ENCODE measurements at places on chromosomes 2 and 18.

GRCh38 chr18:74217476-74218143, 69.3 kb downstream of the TIMM21 start:
- peak; percentile 69 for DNase-seq

DNA sequence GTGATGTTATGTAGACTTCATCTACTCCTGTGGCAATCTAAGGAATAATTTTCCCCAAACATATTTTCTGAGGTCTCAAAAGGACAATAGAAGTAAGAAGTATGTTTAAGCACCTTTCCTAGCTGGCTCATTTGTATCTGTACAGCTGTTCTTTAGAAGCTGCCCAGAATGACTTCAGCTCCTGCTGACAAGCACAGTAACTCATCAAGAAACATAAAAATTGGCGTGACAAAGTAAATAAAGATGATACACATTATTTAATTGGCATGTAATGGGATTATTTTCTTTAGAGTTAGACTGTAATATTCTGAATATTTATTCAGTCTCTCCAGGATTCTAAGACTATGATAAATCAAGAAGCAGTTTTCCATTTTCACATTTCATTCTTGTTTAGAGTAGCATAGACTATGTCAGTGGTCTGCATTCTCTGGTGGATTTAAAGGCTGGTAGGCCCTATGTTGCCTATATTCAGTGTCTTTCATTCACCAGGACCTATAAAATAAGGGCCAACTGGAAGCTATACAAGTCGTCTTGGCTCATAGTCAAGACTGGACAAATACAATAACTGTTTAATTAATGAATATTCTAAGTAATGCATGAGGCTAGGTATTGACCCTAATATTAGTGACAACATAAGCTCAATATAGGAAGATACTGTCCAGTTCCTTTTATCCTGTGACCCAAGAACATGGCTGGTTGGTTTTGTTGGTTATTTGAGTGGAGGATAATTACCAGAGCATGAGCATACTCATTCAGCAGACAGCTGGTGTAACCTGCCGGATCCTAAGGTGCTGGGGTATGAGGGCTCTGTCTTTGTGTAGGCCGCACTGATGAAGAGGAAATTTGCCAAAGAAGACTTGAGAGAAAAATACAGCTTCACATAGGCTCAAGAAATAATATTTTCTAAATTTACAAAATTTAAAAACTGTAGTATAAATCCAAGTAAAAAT, 107.0 kb downstream of the PDE1A start:
- DNase-seq = no peak

- DNase-seq = no peak
Observed at GRCh38 chr2:65790676-65790935, 358.2 kb upstream of the SPRED2 start.

GRCh38 chr2:185417111-185417510, 321.5 kb upstream of the FSIP2 start:
- no peak for DNase-seq

DNA sequence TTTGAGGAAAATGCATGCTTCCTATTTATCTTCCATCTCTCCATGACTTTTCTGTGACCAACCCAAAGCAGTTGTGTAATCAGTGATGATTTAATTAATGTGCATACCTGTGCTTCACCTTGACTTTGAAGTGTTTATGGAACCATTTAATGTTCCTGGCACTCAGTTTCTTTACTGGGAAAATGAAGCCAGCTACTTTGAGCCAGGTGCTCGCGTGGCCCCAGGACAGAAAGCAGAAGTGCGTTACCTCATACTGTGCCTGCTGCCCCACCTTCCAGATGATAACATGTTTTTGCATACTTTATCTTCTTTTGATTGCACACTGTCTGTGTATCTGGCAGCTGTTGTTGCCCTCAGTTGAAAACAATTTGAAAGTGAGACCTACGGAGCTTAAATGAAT, 61.3 kb downstream of the PMAIP1 start:
- no peak for DNase-seq

DNA sequence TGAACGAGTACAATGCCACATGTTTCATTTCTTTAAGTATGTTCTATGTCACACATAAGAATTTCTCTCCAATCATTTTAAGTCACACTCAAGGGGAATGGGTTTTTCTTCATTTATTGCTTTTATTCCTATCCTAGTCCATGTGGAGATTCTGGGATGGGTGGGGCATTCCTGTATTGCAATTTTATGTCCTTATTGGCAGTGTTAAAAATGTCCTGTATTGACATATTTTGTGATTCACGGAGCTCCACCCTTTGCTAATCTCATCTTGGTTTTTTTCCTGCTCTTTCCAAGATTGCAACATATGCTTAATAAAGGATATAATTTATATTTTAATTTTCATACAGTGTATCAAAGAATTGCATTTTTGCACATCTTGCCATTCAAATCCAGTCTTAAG, 3.4 kb upstream of the TNFAIP6 start:
- DNase-seq = no peak

DNA sequence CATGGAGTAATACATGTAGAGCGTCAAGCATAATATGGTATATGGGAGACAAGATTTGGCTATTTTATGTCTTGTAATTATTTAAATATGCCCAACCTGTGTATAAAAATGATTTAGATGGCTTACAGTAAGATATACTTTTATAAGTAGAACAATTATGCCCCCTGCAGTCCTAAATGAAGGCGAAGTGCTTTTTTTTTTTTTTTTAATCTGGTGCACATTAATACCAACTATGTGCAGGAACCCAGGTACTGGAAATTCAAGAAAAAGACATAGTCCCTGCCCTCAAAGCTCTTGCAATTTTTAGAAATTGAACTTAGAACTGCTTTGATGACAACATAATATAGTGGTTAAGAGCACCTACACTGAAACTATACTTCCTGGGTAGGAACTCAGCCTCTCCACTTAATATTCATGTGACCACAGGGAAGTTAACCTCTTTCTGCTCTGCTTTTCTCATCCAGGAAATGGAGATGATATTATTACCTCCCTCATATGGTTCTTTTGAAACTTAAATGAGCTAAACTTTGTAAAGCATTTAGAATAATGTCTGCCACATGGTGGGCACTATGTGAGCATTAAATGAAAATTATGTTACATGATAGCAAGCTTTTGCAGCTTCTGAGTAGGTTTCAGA, 38.1 kb downstream of the AFTPH start:
- DNase-seq = no peak

GRCh38 chr2:52343706-52344266, 1311.9 kb upstream of the NRXN1 start:
- no peak for DNase-seq

GRCh38 chr18:44130376-44130942, 550.2 kb upstream of the SETBP1 start:
- no peak for DNase-seq

- no peak for DNase-seq
Observed at GRCh38 chr2:57204364-57204763, 842.2 kb upstream of the VRK2 start.

DNA sequence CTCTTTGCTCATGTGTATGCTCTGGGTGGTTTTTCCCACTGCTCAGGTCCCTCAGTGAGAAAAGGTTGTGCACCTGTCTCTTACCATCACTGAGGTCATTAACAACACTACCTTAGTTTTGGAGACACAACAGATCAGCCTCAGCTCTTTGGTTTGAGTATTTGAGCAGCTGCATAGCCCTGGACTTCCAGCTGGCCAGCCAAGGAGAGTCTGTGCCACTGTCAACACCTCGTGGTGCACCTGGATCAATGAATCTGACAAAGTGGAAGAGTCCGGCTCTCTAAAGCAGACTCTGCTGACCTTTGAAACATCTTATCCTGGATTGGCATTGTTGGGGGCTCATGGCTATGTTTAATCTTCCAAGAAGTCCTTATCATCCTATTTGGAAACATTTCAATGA, 30.0 kb downstream of the SERPINB8 start:
- no peak for DNase-seq

- DNase-seq = no peak
Observed at GRCh38 chr2:35081001-35081621, 1274.5 kb upstream of the CRIM1 start.

- no peak for DNase-seq
Observed at GRCh38 chr2:34147780-34148179, 548.7 kb upstream of the FAM98A start.

GRCh38 chr2:43482961-43483360, 112.9 kb downstream of the THADA start:
- no peak for DNase-seq

GRCh38 chr18:11526675-11527074, 82.7 kb upstream of the SLC35G4 start:
- no peak for DNase-seq

- DNase-seq = no peak
Observed at GRCh38 chr2:124973396-124973795, 948.3 kb downstream of the CNTNAP5 start.

DNA sequence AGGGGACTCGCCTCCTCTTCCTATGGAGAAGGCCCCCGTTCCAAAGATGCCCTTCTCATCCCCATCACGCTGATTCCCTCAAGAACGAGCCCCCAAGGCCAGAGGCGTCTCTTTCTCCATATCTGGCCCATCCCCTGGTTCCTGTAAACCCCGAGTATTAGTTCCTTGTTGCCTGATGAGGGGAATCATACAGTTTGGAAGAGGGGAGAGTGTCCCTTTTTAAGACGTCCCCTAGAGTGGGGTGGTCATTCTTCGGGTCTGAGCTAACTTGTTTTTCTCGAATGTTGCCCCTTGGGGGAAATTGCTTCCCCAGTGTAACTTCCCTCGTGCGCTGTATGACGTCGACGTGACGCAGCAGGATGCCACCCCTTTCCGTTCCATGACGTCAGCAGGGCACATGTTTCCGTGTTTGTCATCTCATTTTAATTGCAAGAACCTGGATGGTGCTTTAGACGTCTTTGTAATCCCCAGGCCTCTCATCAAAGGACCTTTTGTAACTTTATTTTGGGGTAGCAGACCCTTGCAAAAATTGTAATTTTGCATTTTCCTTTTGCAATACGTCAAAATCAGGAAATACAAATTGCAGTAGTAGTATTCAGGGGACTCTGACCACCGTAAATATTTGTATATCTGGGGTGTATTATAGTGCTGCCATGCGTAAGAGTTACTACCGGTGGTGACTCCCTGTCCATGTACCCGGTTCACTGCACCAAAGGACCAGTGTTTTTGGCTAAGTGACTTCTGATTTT, 569 bp downstream of the BABAM2 start:
- DNase-seq = peak; percentile 56

DNA sequence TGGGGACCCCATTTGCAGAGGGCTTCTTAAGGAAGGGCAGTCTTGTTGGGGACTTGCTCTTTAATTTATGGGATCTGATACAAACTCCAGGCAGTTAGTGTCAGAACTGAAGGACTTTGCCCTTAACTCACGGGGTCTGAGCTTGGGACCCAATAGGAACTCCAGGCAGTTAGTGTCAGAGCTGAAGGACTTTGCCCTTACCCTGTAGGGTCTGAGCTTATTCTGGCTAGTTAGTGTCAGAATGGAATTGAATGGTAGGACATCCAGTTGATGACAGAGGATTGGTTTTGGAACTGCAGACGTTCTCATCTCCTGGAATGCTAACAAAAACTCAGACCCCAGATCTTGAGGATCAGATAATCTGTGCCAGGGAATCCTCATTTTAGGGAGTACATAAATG, 256.9 kb upstream of the COPS8 start:
- no peak for DNase-seq

DNA sequence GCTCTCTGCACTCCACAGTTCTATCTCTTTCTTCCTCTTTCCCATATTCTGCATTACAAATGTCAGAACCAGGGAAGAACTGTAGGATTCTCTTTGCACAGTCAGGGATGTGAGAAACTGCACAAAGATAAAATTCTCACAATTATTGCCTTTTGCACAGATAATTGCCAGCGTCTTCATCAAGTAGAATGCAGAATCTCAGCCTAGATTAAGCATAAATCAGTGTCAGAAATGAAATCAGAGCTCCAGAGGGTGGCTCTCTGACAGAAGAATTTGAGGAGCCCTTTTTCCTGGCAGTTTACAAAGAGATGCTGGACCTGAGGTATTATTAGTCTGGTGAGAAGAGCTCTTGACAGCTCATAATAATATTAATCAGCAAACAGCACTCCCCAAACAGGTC, 173.1 kb downstream of the PTH2R start:
- DNase-seq = no peak

DNA sequence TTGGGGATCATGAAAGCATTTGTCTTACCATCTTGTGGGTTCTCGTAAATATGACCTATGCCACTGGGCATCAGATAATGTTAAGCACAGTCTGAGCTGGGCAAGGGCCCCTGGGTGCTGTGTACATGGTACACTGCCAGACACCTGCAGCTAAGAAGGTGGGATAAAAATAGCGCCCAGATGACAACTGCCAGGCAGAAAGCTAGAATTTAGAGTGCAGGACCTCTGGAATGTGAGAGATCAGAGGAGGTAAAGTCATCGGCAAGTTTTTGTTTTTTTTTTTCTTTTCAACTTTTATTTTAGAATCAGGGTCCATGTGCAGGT, 53.8 kb upstream of the CYRIA start:
- DNase-seq = no peak

GRCh38 chr2:6812857-6813530, 52.7 kb downstream of the CMPK2 start:
- DNase-seq = no peak

DNA sequence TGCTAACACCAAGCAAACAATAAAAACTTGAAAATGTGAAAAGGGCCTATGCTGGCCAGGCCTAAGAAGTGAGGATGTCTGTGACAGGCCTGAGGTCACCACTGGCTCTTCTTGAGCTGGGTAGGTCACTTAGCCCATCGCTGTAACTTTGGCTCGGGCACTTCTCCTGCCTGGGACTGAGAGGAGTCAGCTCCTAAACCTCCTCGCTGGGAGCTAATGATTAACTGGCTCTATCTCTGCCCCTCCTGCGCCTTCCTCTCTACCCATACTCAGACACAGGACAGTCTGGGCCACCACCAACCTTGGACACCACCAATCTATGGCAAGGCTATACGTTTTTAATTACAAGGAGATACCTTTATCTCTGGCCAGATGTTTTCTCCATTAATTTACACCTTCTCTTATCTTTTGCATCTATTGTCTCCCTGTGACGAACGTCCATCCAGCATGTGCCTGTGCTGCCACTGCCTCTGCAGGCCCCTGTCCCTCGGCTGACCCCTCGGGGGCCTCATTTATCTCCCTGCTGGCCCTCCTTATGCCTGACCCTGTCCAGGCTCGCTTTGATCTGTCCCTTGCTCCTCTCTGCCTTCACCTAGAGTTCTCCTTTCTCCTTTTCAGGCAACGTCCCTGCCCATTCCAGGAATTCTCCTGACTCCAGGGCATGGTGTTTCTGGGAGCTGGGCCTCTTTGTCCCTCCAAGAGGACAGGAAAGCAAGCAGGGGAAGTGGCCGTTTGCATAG, 149.1 kb upstream of the GATA6 start:
- no peak for DNase-seq

- no peak for DNase-seq
Observed at GRCh38 chr2:73918856-73919255, 7.8 kb upstream of the DGUOK start.

Data from left lung (tissue), 14 donors.